ENCODE measurements at places on chromosomes 13 and 19.

- DNase-seq, result no peak
Measured at GRCh38 chr13:27267596-27267995, 3.0 kb upstream of the RASL11A start.

GRCh38 chr13:44768239-44768638, 192.1 kb upstream of the TSC22D1 start:
- no peak for DNase-seq

DNA sequence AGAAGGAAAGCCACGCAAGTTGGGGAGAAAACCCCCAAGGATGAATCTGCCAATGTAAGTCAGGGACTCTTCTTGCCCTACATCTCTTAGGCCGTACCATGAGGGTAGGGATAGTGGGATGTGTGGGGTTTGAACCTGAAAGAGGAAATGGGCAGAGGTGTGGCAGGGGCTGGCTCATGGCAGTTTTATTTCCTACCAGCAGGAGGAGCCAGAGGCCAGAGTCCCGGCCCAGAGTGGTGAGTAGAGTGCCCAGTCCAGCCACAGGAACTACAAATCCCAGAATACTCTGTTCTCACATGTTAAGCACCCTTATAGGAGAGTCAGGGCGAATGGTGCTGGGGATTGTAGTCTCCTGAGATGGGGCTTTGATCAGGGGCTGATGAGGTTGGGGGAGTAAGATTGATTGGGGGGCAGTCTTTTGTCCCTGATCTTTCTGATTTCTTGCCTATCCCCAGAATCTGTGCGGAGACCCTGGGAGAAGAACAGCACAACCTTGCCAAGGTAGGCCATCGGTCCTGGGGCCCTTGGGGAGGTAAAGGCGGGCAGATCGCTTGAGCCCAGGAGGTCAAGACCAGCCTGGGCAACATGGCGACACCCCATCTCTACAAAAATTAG, 16.5 kb downstream of the VASP start:
- DNase-seq, result peak; percentile 22

- DNase-seq, result no peak
Measured at GRCh38 chr19:3710265-3710812, 2.2 kb downstream of the TJP3 start.

DNA sequence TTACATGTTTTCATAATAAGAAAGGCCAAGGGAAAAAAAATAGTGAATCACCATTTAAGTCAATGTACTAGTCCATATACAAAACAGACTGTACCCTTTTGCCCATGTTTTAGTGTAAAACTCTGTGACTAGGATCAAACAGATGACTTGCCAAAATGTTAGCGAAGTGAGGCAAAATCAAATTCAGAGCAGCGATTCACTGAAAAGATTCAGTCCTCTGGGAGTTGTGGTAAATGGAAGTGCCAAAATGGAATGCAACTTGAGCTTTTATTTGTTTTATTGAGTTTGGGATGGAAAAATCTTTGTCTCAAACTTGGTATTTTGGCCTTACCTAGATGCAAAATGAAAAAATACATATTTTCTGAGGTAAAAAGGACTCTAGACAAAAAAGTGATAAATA, 9.1 kb downstream of the CDADC1 start:
- no peak for DNase-seq

DNA sequence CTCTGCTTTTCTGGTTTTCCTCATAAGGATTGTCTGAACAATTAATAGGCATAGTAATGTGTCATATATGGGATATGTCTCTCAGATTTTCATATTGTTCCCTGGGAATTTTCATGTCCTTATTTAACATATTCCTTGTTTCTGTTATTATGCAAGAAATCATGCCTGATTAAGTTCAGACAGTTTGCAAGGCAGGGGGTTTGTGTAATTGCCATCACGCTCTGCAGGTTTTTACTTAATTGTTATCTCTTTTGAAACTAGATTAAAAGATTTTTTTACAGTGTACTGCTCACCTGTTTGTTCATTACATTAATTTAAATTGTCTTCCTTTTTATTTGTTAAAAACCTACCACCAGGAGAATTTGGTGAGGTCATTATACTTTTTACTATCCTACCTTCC, 1253.2 kb upstream of the PRR20A start:
- DNase-seq, result no peak

- peak; percentile 20 for DNase-seq
Measured at GRCh38 chr19:50147462-50148423, 15.3 kb downstream of the IZUMO2 start.

DNA sequence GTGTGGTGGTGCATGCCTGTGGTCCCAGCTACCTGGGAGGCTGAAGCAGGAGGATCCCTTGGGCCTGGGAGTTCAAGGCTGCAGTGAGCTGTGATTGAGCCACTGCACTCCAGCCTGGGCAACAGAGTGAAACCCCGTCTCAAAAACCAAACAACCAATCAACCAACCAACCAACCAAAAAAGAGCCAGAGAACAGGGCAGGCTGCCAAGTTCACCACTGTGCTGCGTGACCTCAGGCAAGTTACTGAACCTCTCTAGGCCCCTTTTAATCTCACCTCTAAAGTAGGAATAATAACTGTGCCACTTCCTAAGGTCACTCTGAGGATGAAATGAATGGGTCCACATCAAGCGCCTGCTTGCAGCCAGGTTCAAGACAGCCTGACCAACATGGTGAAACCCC, 16.9 kb downstream of the TJP3 start:
- DNase-seq, result no peak

- DNase-seq, result no peak
Measured at GRCh38 chr13:98485561-98485960, 91.3 kb downstream of the STK24 start.

DNA sequence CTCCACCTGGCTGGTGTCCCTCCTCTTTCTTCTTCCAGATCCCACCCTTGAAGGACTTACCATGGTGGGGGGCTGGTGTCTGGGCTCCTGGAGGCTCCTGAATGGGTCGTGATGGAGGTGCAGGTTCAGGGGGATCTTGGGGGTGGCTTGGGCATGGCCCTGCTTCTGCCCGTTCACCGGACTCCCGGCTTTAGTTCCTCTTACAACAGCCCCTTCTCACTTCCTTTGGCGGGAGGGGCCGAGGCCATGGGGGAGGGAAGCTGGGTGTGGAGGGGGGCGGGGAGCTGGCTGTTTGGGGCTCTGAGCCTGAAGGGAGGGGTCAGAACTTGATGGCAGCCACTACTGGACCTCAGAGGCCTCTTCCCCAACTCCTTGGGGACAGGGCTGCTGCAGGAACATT, at the start of gene MYO1F:
Gene MYO1F, minus strand, starts transcription at position 196 of the 400 bp plus-strand sequence. Its CDS starts 133 bp downstream, at position 63.
- no peak for DNase-seq

- DNase-seq, result no peak
Measured at GRCh38 chr13:40933508-40934204, 85.5 kb downstream of the ELF1 start.

DNA sequence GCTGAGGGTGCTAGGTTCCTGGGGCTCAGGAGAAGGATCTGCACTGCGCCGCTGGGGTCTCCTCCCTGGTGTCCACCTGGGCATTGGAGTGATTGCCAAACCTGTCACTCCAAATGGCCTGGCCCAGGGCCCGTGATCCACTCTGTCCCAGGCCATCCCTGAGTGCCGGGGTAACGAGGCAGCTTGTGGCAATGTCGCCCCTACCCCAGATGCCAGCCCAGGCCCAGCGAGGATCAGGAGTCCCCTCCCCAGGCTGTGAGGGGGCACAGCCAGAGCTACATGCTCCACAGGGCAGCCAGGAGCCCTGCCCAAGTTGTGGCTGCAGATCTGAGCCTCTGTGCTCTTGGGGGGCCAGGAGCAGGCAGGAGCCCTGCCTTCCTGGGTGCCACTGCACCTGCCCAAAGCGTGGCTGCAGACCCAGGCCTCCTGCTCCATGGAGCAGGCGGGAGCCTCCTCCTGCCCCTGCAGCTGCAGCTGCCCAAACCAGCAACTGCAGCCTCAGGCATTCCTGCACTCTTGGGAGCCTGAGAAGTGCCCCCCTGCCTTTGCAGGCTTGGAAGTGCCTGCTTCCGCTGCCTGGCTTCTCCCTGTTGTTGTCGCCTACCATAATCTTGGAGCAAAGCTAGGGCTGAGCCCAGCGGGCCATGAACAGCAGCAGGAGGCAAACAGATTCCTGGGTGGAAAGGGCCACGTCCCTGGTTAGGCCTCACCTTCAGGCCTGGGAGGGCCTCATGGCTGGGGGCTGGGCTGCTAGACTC, 4.6 kb downstream of the IGFL4 start:
- DNase-seq, result no peak

Data from GOT3 (cell line).